Skeletal muscle tissue (tissue), 5 donors: ENCODE measurements at places on chromosomes 5 and 9. TPM values are rescaled to one million over a fixed set of nuclear protein-coding genes. Genes with fewer than 3 reads are reported as not detected.

Gene PCDHB7
- total RNA-seq, result 2.1 TPM

Gene FBXO10
- total RNA-seq, result 18.3 TPM

Gene MRRF
- 29.2 TPM for total RNA-seq

Gene FGF18
- total RNA-seq, result 3.1 TPM

Gene SLC25A2
- total RNA-seq, result 0.52 TPM
